Activated naive CD8-positive, alpha-beta T cell treated with anti-CD3 and anti-CD28 coated beads for 36 hours (primary cell): ENCODE measurements at places on chromosomes 16 and 17. TPM values are rescaled to one million over a fixed set of nuclear protein-coding genes. Genes with fewer than 3 reads are reported as not detected.

The CBX2 gene
- total RNA-seq: 5.2 TPM

The TERB1 gene
- total RNA-seq: not detected

The TEX19 gene
- 0.10 TPM for total RNA-seq

The FSCN2 gene
- total RNA-seq: 0.29 TPM

The TMEM100 gene
- not detected for total RNA-seq

- no peak for DNase-seq
These were observed 186.4 kb upstream of the CDH13 start for GRCh38 chr16:82440336-82440735.

GRCh38 chr17:78722246-78722761, 59.8 kb downstream of the CYTH1 start:
- peak overlapping the region; percentile 77 for H3K27ac ChIP-seq
- H3K4me1 ChIP-seq: peaks cover 89% of the 10 kb centered on the region
- DNase-seq: no peak
- no peaks in the 10 kb centered on the region for H3K27me3 ChIP-seq
- peaks cover 16% of the 10 kb centered on the region for H3K36me3 ChIP-seq

GRCh38 chr16:87230571-87230970, 86.6 kb downstream of the C16orf95 start:
- H3K36me3 ChIP-seq: no peaks in the 10 kb centered on the region
- H3K27me3 ChIP-seq: peaks cover 13% of the 10 kb centered on the region
- H3K27ac ChIP-seq: no peak overlapping the region
- DNase-seq: no peak
- no peak overlapping the region for H3K4me3 ChIP-seq

DNA sequence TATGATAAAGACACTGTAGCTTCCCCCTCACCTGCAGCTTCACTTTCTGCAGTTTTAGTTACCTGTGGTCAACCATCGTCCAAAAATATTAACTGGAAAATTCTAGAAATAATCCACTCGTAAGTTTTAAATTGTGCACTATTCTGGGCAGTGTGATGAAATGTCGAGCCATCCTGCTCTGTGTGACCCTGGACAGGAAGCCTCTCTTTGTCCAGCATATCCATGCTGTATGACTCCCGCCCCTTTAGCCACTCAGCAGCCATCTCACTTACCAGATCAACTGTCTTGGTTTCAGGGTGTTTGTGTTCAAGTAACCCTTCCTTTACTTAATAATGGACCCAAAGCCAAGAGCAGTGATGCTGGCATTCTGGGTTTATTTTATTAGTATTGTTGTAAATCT, 56.1 kb downstream of the SIAH1 start:
- no peak overlapping the region for H3K27ac ChIP-seq
- H3K4me3 ChIP-seq: no peak overlapping the region
- DNase-seq: no peak
- H3K4me1 ChIP-seq: peaks cover 14% of the 10 kb centered on the region
- H3K36me3 ChIP-seq: peaks cover 13% of the 10 kb centered on the region
- no peaks in the 10 kb centered on the region for H3K27me3 ChIP-seq

DNA sequence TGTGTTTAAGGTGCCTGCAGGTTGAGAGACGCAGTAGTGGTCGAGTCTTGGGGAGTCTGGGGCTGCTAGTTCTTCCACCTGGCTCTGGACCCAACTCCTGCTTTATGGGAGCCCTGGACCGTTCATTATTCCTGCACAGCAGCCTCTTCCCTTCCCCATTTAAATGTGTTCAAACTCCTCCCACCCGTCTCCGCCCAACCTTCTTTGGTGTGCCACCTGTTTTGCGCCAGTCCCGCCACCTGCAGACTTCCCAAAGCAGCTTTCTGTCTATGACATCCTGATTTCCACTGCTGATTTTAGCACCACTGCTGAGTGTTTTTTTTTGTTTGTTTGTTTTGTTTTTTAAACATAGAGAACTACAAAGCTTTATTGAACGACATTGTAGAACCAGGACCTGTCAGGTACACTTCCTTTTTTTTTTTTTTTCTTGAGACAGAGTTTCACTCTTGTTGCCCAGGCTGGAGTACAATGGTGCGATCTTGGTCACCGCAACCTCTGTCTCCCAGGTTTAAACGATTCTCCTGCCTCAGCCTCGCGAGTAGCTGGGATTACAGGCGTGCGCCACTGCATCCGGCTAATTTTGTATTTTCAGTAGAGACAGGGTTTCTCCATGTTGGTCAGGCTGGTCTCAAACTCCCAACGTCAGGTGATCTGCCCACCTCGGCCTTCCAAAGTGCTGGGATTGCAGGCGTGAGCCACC, 12.8 kb downstream of the ADORA2B start:
- peaks cover 38% of the 10 kb centered on the region for H3K4me1 ChIP-seq
- peaks cover 7% of the 10 kb centered on the region for H3K36me3 ChIP-seq
- H3K27ac ChIP-seq: no peak overlapping the region
- no peaks in the 10 kb centered on the region for H3K27me3 ChIP-seq

- no peaks in the 10 kb centered on the region for H3K36me3 ChIP-seq
- H3K27me3 ChIP-seq: no peaks in the 10 kb centered on the region
- H3K4me1 ChIP-seq: no peaks in the 10 kb centered on the region
These were observed 622.2 kb downstream of the TOX3 start for GRCh38 chr16:51924744-51925143.

DNA sequence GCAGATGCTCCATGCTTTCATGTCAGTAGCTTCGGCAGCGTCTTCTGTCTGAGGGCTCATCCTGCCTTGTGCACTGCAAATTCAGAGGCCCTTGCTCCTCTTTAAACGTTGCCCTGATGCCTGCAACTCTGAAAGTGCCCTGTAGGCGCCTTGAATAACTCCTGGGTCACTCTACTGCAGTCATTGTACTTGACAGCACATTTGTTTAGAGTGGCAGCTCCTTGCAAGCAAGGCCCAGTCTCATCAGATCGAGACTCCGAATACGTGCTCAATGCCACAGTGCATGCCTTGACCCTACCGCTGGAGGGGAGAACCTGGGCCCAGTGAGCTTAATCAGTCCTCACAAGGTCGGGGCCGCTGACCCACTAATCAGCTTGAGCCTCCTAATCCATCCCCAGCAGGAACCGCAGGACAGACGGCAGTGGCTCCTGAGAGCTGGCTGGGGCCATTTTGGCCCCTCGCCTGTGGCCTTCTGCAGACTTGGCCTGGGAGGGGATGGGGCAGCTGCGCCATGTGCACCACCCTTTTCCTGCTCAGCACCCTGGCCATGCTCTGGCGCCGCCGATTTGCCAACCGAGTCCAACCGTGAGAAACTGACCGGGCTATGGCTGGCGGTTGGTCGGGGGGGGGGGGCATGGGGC, at the start of gene PRCD:
PRCD (plus strand) TSS at position 414 of the 641 bp plus-strand sequence; CDS start at position 512, 98 bp downstream.
- peak within 1 kb of the TSS; percentile 58 for H3K4me3 ChIP-seq
- H3K4me1 ChIP-seq: peaks cover 3% of the 10 kb centered on the region
- peaks cover 21% of the 10 kb centered on the region for H3K27me3 ChIP-seq
- DNase-seq: no peak
- no peak within 1 kb of the TSS for H3K27ac ChIP-seq
- H3K36me3 ChIP-seq: no peaks in the 10 kb centered on the region

- DNase-seq: no peak
- no peak overlapping the region for H3K27ac ChIP-seq
- no peaks in the 10 kb centered on the region for H3K27me3 ChIP-seq
- peaks cover 3% of the 10 kb centered on the region for H3K36me3 ChIP-seq
These were observed 34.0 kb downstream of the TIMM22 start for GRCh38 chr17:1030684-1031532.

DNA sequence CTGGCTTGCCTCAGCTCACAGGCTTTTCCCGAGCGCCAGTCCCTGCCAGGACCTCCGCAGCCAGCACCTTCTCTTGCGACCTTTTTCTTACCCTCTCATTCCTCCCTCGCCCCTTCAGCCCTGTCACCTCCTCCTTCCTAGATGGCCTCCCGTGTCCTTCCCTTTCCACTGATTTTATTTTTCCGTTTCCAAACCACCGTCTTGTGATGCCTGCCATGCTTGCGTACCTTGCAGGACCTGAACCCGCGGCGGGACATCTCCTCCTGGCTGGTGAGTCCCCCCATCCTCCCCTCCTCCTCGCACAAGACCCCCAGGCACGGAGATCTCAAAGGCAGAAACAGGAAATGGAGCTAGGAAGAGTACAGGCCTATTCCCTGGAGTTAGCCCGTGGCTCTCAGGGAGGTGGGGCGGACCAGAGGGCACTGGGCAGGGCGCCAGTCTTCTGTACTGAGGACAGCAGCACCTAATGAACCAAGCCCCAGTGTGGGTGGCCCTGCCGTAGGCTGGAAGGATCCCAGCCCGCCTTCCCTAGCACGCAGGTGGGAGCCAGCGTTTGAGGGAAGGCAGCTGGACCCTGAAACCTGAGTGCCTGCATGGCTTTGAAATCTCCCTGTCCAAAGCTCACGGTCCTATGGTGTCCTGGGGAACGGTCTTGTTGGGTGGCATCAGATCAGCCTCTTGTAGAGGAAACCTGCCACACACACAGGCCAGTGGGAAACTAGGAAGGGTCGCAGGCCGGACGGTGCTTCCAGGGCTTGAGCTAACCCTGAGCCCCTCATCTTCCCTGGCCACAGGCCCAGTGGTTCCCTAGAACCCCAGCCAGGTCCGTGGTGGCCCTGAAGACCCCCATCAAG, 612 bp downstream of the CISD3 start:
- peaks cover 32% of the 10 kb centered on the region for H3K36me3 ChIP-seq
- peak overlapping the region; percentile 93 for H3K27ac ChIP-seq
- peak overlapping the region; percentile 93 for H3K4me3 ChIP-seq
- H3K27me3 ChIP-seq: peaks cover 4% of the 10 kb centered on the region

DNA sequence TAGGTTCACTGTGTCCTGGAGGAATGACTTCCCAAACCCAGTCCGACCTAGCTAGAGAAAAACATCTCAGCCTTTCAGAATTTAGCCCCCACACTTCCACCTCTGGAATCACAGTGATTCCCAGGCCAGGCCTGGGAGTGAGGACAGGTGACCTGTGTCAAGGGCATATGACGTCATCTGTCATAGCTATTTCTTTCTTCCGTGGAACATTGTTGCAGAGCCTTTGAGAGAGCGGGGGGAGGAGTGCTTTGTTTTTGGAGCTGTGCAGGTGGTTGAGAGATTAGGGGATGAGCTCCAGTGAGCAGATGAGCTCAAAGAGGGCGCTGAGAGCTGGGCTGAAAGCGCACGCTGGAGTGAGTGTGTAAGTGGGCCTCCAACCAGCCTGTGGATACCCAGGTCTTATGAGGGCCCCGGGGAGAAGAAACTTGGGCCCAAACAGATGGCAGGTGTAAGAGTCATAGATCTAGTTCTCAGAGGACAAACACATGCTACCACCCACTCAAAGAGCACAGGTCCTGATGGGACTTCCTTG, 344.8 kb downstream of the SNX29 start:
- peaks cover 11% of the 10 kb centered on the region for H3K36me3 ChIP-seq
- H3K27me3 ChIP-seq: no peaks in the 10 kb centered on the region
- no peak for DNase-seq
- H3K27ac ChIP-seq: peak overlapping the region; percentile 73

GRCh38 chr17:72388765-72389473, 268.1 kb downstream of the SOX9 start:
- no peak overlapping the region for H3K27ac ChIP-seq
- no peak overlapping the region for H3K4me3 ChIP-seq
- H3K4me1 ChIP-seq: no peaks in the 10 kb centered on the region
- no peak for DNase-seq
- no peaks in the 10 kb centered on the region for H3K36me3 ChIP-seq

- no peak overlapping the region for H3K4me3 ChIP-seq
- H3K36me3 ChIP-seq: no peaks in the 10 kb centered on the region
- no peak for DNase-seq
- H3K27ac ChIP-seq: peak overlapping the region; percentile 42
- peaks cover 11% of the 10 kb centered on the region for H3K4me1 ChIP-seq
These were observed 87.1 kb downstream of the KCNJ12 start for GRCh38 chr17:21463204-21463661.

DNA sequence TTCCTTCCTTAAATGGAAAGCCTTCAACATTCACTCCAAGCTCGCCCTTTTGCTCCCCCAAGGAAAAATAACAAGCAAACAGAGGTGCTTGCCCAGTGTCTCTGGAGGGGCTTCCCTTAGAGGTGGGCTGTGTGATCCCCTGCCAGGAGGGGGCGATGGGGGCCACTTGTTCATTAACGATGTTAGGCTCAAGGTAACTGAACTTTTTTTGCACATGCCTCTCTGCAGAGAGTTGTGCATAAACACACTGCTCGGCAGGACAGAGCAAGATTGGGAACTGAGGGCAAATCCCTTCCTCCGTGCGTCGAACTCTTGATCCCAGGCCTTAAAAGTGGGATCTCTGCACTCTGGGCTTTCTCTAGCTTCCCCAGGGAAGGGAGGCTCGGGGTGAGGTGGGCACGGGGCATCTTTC, 15.5 kb upstream of the NAGLU start:
- H3K27me3 ChIP-seq: no peaks in the 10 kb centered on the region
- H3K27ac ChIP-seq: no peak overlapping the region
- DNase-seq: peak; percentile 34
- H3K4me1 ChIP-seq: peaks cover 9% of the 10 kb centered on the region
- no peak overlapping the region for H3K4me3 ChIP-seq
